ENCODE measurements at places on chromosomes 7 and 10. TPM values are rescaled to one million over a fixed set of nuclear protein-coding genes. Genes with fewer than 3 reads are reported as not detected.

- DNase-seq, result no peak
Measured at GRCh38 chr10:125017547-125018298, 75.8 kb downstream of the ZRANB1 start.

- no peak for DNase-seq
Measured at GRCh38 chr7:11207565-11207964, 233.9 kb downstream of the PHF14 start.

DNA sequence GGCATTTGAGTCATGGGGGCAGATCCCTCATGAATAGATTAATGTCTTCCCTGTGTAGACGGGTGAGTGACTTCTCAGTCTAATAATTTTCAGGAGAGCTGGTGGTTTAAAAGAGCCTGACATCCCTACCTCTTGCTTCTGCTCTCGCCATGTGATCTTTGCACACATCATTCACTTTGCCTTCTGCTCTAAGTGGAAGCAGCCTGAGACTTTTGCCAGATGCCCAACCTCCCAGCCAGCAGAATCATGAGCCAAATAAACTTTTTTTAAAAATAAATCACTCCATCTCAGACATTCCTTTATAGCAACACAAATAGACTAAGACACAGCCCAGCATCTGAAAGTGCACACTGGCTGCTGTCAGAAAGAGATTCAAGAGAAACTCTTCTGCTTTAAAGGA, 155.2 kb downstream of the ZNF365 start:
- DNase-seq, result no peak

DNA sequence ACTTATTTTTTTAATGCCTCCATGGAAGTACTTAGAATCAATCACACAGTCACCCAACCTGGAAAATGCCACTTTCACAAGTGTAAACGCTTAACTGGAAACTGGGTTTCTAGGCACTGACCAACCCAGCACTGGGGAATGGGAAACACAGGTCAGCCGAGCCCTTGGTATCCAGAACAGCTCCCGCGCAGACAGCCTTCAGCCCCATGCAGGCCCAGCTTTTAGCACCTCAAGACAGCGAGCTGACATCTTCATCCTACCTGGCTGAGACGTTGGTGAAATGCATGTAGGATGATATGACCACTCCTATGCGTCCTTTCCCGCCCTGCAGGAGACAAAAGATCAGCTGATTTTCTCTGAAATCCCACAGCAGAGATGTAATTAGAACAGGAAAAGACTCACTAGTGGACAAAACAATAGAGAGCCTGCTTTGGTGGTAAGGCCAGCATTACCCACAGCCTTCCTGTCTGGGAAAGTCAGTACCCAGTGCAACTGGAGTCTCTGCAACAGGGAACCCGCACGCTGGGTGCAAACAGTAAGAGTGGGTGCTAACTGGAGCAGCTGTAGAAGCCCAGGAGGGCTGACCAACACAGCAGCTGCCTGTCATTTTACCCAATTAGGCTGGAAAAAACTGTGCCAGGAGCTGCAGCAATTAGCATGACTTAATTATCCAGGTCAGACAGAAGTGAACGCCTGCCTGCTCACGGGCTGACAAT, 153.7 kb downstream of the TNS3 start:
- DNase-seq, result no peak

DNA sequence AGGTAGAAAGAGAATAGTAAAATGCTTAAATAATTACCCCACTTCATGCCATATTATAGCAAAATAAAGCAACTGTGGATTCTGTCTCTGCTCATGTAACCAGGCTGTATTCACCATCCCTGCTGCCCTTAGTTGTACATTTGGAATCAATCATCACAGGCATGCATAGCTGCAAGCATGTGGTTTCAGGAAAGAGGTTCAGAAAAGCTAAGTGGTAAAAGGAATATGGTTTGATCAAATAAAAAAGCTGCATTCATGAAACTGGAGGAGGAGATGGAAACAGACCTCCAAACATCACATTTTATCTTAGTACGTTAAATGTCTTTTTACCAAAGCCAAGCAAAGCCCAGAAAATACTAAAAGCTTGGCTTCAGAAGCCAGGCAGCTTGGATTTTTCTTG, 81.3 kb downstream of the ADAM22 start:
- DNase-seq, result no peak

- DNase-seq, result no peak
Measured at GRCh38 chr10:79079054-79079397, 10.3 kb downstream of the ZMIZ1 start.

GRCh38 chr7:25881317-25882037, 270.5 kb upstream of the NFE2L3 start:
- no peak for DNase-seq

DNA sequence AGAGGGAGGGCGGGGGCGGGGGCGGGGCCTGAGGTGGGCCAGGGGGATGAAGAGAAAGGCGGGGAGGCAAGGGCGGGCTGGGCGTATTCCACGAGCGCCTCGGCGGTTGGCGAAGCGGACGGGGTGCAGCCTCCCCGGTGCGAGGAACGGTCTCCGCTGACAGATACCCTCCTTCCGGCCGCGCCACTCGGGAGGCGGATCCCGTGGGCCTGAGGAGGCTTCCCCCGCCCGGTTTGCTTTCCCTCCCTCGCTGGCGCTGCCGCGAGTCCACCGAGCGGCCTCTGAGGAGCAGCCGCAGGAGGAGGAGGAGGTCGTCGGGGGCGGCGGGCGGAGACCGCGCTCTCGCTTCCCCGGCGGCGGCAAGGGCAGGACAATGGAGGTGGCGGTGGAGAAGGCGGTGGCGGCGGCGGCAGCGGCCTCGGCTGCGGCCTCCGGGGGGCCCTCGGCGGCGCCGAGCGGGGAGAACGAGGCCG, at the start of gene TRIM24:
TSS of gene TRIM24 (plus strand) at position 84 of the 473 bp plus-strand sequence. CDS start at position 374, 290 bp downstream.
- no peak for DNase-seq

GRCh38 chr7:140621401-140622021, 19.1 kb downstream of the DENND2A start:
- no peak for DNase-seq

DNA sequence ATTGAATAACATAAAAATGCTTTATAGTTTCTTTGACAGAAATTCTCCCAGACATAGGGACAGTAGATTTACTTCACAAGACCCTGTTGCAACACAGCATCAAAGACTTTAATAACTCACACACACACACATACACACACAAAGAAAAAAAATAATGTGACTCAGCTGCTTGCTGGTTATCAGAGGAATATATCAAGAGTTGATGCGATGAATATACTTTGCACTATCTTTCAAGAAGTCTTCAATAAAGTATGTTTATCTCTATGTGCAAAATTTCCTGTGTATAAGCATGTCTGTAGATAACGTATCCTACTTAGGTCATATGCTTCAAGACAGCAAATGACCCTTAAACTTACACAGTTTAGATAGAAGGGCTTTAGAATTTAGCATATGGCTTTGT, 243.1 kb downstream of the ARL4A start:
- no peak for DNase-seq

GRCh38 chr7:155884225-155885166, 72.2 kb upstream of the SHH start:
- DNase-seq, result no peak

- DNase-seq, result no peak
Measured at GRCh38 chr10:112282086-112282485, 1.1 kb upstream of the TECTB start.

- DNase-seq, result no peak
Measured at GRCh38 chr7:29490094-29490607, 73.5 kb upstream of the PRR15 start.

DNA sequence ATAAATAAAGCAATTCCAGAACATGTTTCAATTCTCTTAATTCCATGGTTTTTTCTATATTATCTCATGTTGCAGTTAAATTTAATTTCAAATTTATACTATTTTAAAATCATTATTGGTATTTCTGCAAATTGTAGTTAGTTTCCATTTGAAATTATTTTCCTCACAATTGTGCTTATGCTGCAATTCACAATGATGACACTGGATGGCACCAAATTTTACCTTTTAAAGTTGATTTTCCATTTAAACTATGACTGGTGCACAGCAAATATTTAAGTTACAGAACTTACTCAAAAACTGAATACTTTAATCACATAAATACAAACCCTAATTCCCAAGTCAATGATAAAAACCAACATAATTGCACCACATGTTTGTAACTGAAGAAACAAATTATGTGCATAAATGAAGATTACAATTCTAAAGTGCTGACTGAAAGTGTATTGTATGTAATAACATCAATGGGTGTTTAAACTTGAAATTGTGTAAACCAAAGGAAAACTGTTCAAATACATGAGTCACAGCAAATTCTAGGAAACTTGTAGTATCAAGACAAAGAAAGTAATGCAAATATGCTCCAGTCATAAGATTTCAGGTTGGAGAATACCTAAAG, 75.3 kb upstream of the AASS start:
- peak; percentile 5 for DNase-seq

GRCh38 chr7:38628630-38629385, 2.4 kb downstream of the AMPH start:
- DNase-seq, result no peak

DNA sequence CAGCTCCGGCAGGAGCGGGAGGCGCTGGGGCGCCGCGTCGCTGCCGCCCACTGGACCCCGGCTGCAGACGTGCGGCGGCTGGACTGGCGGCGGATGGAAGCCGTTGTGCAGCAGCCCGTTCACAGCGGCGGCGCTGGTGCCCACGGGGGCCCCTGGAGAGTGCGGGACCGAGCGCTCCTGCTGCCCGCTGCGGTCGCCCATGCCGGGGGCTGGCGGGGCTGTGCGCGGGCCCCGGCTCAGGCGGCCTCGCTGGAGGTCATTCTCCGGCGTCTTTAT, 413 bp downstream of the PANK1 start:
- no peak for DNase-seq

DNA sequence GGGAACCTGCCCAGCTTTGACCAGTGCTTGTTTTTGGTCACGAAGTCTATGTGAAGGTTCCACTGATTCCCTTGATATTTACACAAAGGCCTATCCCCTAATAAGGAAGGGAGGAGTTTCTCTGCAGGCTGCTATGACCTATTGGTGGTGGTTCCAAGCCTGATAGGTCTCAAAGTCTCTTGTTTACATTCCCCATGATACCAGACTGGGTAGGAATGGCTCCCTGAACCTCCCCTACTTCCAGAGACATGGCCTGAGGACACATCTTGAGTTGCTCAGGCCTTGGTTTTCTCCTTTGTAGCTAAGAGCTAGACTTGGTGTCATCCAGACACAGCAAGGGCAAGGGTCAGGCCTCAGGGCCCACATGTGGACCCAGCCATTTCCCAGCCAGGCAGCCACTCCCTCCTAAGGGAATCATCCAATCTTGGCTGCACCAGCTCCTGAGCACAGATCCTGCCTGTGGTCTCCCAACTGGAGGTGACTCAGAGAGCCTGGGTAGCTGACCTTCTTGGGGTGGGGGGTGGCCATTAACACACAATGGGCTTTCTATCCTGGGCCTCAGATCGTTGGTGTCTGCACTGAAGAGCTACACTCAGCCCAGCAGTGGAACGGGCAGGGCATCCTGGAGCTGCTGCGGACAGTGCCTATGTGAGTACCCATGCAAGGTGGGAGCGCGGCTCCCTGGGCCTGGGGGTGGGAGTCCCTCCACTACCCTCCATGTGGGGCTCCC, 51.0 kb upstream of the TRIM8 start:
- DNase-seq, result no peak

DNA sequence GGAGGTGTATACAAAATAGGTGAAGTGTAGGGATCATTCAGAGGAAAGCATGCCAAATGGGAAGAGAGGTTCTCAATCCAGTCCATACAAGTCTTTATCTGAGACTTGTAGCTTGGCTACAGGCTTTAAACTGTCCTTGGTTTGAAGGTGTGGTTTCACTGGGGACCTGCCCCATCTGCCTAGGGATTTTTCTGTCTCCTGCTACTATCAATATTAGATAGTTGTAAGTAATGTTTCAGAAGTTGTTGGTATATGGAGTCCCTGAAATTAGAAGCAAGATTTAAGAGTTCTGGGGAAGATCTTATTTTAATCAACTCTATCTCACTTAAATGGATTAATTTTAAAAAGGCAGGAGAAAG, 100.9 kb downstream of the ANKRD7 start:
- DNase-seq, result no peak

GRCh38 chr10:93994438-93994801, 689 bp downstream of the PLCE1 start:
- no peak for DNase-seq

- no peak for DNase-seq
Measured at GRCh38 chr7:128055637-128056036, 24.4 kb upstream of the LRRC4 start.

DNA sequence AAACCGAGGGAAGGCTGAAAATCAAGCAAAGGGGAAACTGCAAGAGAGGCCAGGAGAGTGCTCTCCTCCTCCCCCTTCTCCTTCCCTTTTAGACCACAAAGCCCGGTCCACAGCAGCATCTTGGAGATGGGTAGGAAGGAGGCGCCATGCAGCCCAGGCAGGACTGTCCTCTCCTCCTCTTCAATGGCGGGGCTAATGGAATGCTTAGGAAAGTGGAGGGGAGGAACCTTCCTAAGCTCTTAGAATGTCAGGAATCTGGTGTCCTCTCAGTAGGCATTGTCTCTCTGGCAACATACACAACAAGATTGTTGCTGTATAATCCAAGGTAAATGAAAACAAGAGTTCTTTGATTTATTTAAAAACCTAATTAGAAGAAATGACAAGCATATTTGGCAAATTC, 185.1 kb downstream of the DGKI start:
- DNase-seq, result no peak

- no peak for DNase-seq
Measured at GRCh38 chr10:4070184-4070583, 285.2 kb upstream of the KLF6 start.

GRCh38 chr10:97518301-97519043, 19.7 kb downstream of the UBTD1 start:
- DNase-seq, result no peak

GRCh38 chr10:131959841-131960240, 21.9 kb downstream of the BNIP3 start:
- DNase-seq, result no peak

GRCh38 chr7:128450409-128450808, 5.3 kb upstream of the HILPDA start:
- DNase-seq, result no peak

DNA sequence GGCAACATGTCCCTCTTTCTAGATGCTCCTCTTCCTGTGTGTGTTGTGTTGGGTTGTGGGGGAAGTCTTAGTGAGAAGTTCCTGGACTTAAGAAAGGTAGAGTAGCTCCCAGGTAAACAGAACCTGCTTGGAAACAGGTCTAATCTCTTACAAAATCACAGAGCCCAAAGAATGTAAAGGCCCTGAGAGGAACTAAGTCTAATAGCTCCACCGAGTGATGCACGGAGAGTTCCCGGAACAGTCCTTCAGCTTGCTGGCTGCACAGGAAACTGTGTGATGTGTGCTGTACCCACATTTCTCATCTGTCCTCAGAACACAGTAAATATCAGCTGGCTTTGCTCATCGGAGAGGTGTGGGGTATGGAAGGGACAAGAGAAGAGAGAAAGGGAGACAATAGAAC, 182.6 kb upstream of the LYZL1 start:
- DNase-seq, result no peak

Gene GSTO1
- polyA plus RNA-seq, result 93.7 TPM

Gene LBX1
- polyA plus RNA-seq, result not detected

Gene C10orf105
- polyA plus RNA-seq, result 0.14 TPM

Gene VWDE
- 4.9 TPM for polyA plus RNA-seq

Gene CCDC172
- polyA plus RNA-seq, result not detected

Gene CYP26C1
- 0.10 TPM for polyA plus RNA-seq

Gene GET4
- 47.4 TPM for polyA plus RNA-seq

Gene GRM3
- 0.07 TPM for polyA plus RNA-seq

Gene GARIN1A
- polyA plus RNA-seq, result 1.8 TPM

Gene NEUROD6
- not detected for polyA plus RNA-seq

Gene PRSS37
- 0.11 TPM for polyA plus RNA-seq

Gene PDZD8
- polyA plus RNA-seq, result 34.0 TPM

Gene TMEM225B
- polyA plus RNA-seq, result 2.5 TPM

Gene LIPK
- not detected for polyA plus RNA-seq
